ENCODE measurements at places on chromosomes 13 and 19.

- no peak for DNase-seq
These were observed 133.2 kb downstream of the LMO7 start for GRCh38 chr13:75769141-75769905.

GRCh38 chr19:46495786-46496099 is at the start of gene PNMA8B:
PNMA8B (minus strand) TSS chr19:46495867; CDS start chr19:46495465, 402 bp downstream.
- DNase-seq = peak; percentile 66

DNA sequence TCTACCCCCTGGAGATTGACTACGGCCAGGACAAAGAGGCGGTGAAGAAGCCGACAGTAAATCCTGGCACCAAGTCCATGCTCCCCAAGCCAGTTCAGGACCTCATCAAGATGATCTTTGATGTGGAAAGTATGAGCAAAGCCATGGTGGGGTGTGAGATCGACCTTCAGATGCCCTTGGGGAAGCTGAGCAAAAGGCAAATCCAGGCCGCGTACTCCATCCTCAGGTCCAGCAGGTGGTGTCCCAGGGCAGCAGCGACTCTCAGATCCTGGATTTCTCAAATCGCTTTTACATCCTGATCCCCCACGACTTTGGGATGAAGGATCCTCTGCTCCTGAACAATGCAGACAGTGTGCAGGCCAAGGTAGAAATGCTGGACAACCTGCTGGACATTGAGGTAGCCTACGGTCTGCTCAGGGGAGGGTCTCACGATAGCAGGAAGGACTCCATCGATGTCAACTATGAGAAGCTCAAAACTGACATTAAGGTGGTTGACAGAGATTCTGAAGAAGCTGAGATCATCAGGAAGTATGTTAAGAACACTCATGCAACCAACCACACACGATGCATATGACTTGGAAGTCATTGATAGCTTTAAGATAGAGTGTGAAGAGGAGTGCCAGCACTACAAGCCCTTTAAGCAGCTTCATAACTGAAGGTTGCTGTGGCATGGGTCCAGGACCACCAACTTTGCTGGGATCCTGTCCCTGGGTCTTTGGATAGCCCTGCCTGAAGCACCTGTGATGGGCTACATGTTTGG is 24.0 kb upstream of the ANKRD10 start:
- DNase-seq = peak; percentile 55

DNA sequence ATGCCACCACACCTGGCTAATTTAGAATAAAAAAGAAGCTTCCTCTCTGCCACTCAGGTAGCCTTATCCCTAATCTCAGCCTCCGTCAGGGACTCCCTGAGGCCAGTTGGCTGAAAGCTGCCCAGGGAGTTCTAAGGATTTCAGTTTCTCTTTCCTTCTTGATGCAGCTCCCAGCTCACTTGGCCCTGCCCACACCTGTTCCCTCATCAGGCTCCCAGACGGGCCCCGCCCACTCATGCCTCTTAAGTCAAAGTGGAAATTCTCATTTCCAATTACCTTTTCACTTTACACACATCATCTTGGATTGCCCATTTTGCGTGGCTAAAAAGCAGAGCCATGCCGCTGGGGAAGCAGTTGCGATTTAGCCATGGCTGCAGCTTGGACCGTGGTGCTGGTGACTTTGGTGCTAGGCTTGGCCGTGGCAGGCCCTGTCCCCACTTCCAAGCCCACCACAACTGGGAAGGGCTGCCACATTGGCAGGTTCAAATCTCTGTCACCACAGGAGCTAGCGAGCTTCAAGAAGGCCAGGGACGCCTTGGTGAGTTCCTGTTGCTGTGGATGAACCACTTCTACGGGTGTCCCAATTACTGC is at the start of gene IFNL1:
Gene IFNL1 (plus strand): TSS at position 353 of the 591 bp plus-strand sequence. CDS start 15 bp downstream, at position 368.
- no peak for DNase-seq

- DNase-seq = no peak
These were observed 922 bp downstream of the EBPL start for GRCh38 chr13:49690133-49690994.

Data from T-helper 2 cell (primary cell).